H9 (cell line): ENCODE measurements at places on chromosomes 5 and 9. TPM values are rescaled to one million over a fixed set of nuclear protein-coding genes. Genes with fewer than 3 reads are reported as not detected.

Gene SLCO6A1
- total RNA-seq: 0.46 and 0.77 TPM in 2 replicates

Gene CTXN3
- total RNA-seq: not detected in 2 replicates

Gene CLINT1
- total RNA-seq: 74.0 and 79.1 TPM in 2 replicates

Gene RXRA
- total RNA-seq: 29.9 and 30.1 TPM in 2 replicates

Gene MAMDC2
- 4.6 TPM in 2 replicates for total RNA-seq

Gene LCN15
- total RNA-seq: 0.61 TPM in 1 of 2 replicates, not detected in the other

Gene KIAA0825
- total RNA-seq: 1.8 and 1.9 TPM in 2 replicates

Gene SHOC1
- not detected in 2 replicates for total RNA-seq

Gene PCSK5
- total RNA-seq: 6.3 and 7.5 TPM in 2 replicates

Gene PCDHGB1
- 5.0 and 5.2 TPM in 2 replicates for total RNA-seq

Gene CER1
- total RNA-seq: 22.3 and 24.3 TPM in 2 replicates

Gene LCN10
- total RNA-seq: 0.75 and 1.5 TPM in 2 replicates

Gene DNAJB5
- 36.8 and 38.9 TPM in 2 replicates for total RNA-seq

Gene CTNND2
- total RNA-seq: 7.0 and 8.2 TPM in 2 replicates

Gene KLF9
- total RNA-seq: 0.18 and 0.26 TPM in 2 replicates

Gene IFNA2
- not detected in 2 replicates for total RNA-seq

Gene LHX3
- total RNA-seq: not detected in 2 replicates

Gene NUTM2G
- 0.48 and 0.57 TPM in 2 replicates for total RNA-seq

Gene FOXD4
- 0.20 and 0.22 TPM in 2 replicates for total RNA-seq

Gene NIM1K
- 0.07 TPM in 1 of 2 replicates, not detected in the other for total RNA-seq

Gene PDE8B
- total RNA-seq: 0.07 TPM in 1 of 2 replicates, not detected in the other

Gene FBXL7
- total RNA-seq: 13.7 and 14.6 TPM in 2 replicates

Gene SLC36A3
- total RNA-seq: not detected in 2 replicates

Gene TRPM3
- 7.7 and 10.3 TPM in 2 replicates for total RNA-seq

Gene ADAMTS19
- total RNA-seq: 20.3 and 20.8 TPM in 2 replicates

Gene SYK
- 7.9 and 8.0 TPM in 2 replicates for total RNA-seq

Gene KIF3A
- total RNA-seq: 12.9 and 13.2 TPM in 2 replicates

Gene NTMT1
- total RNA-seq: 57.9 and 63.3 TPM in 2 replicates

Gene ASPN
- not detected in 2 replicates for total RNA-seq

Gene CLIC3
- 0.29 and 0.31 TPM in 2 replicates for total RNA-seq

Gene PCDHA3
- total RNA-seq: 0.20 TPM in 1 of 2 replicates, not detected in the other

Gene PCDHAC1
- total RNA-seq: 8.0 and 8.7 TPM in 2 replicates

Gene LVRN
- total RNA-seq: 0.07 and 0.09 TPM in 2 replicates

Gene PCDHA13
- 1.0 and 1.1 TPM in 2 replicates for total RNA-seq

Gene SLC22A5
- 3.4 and 3.9 TPM in 2 replicates for total RNA-seq

Gene PPP2R2B
- 14.3 and 15.2 TPM in 2 replicates for total RNA-seq

Gene NDUFS6
- 62.5 and 63.7 TPM in 2 replicates for total RNA-seq

Gene STPG3
- total RNA-seq: not detected in 2 replicates

Gene ENC1
- 14.4 and 15.5 TPM in 2 replicates for total RNA-seq

Gene PCDHA9
- 0.46 and 0.55 TPM in 2 replicates for total RNA-seq

Gene GRIN3A
- total RNA-seq: not detected in 2 replicates

Gene SMU1
- 26.3 and 26.9 TPM in 2 replicates for total RNA-seq

Gene SPAG8
- total RNA-seq: 0.46 and 0.50 TPM in 2 replicates

Gene HSPB3
- total RNA-seq: not detected in 2 replicates

Gene GPR151
- not detected in 2 replicates for total RNA-seq

Gene ZFP37
- 4.8 and 5.1 TPM in 2 replicates for total RNA-seq

Gene CNTNAP3B
- 4.6 and 4.7 TPM in 2 replicates for total RNA-seq

Gene TAF11L8
- not detected in 2 replicates for total RNA-seq

Gene KCNMB1
- 0.22 and 0.28 TPM in 2 replicates for total RNA-seq

Gene GARIN3
- total RNA-seq: not detected in 2 replicates
